Renal cortex interstitium (tissue), 15 donors: ENCODE measurements at places on chromosomes 12 and 14. TPM values are rescaled to one million over a fixed set of nuclear protein-coding genes. Genes with fewer than 3 reads are reported as not detected.

TMEM132C gene
- 2.8 TPM for polyA plus RNA-seq

LYZ gene
- polyA plus RNA-seq, result 13.8 TPM

HOXC9 gene
- polyA plus RNA-seq, result 34.1 TPM

WASHC4 gene
- polyA plus RNA-seq, result 46.8 TPM

NR1H4 gene
- 15.5 TPM for polyA plus RNA-seq

P2RX7 gene
- 1.1 TPM for polyA plus RNA-seq

PLA2G1B gene
- 0.86 TPM for polyA plus RNA-seq

CLEC2D gene
- 24.4 TPM for polyA plus RNA-seq

SRRM4 gene
- polyA plus RNA-seq, result 0.03 TPM

KLRB1 gene
- polyA plus RNA-seq, result 5.2 TPM

PPP2R5E gene
- polyA plus RNA-seq, result 43.7 TPM

LRP1-AS gene
- polyA plus RNA-seq, result not detected

KERA gene
- not detected for polyA plus RNA-seq

TCHP gene
- polyA plus RNA-seq, result 27.8 TPM

LAG3 gene
- polyA plus RNA-seq, result 1.9 TPM

CLEC9A gene
- polyA plus RNA-seq, result 0.22 TPM

RTRAF gene
- 328 TPM for polyA plus RNA-seq

IRAK3 gene
- polyA plus RNA-seq, result 3.2 TPM

DCN gene
- polyA plus RNA-seq, result 484 TPM

ARID2 gene
- 42.2 TPM for polyA plus RNA-seq

DYRK2 gene
- polyA plus RNA-seq, result 25.0 TPM

P2RX2 gene
- polyA plus RNA-seq, result 1.9 TPM

PRIMA1 gene
- 1.00 TPM for polyA plus RNA-seq

SLC39A2 gene
- polyA plus RNA-seq, result 1.2 TPM

PROX2 gene
- polyA plus RNA-seq, result 1.2 TPM

EPYC gene
- not detected for polyA plus RNA-seq

STAT6 gene
- polyA plus RNA-seq, result 138 TPM

TMPRSS12 gene
- 0.12 TPM for polyA plus RNA-seq

HEBP1 gene
- polyA plus RNA-seq, result 64.6 TPM

DDX51 gene
- 24.3 TPM for polyA plus RNA-seq

LIMA1 gene
- 76.3 TPM for polyA plus RNA-seq

CCDC177 gene
- 0.09 TPM for polyA plus RNA-seq
